ENCODE measurements at places on chromosomes 5 and 9. TPM values are rescaled to one million over a fixed set of nuclear protein-coding genes. Genes with fewer than 3 reads are reported as not detected.

GRCh38 chr9:121638399-121638798 lies 13.0 kb upstream of the DAB2IP start:
- DNase-seq, result no peak

COX7C gene
- polyA plus RNA-seq, result 887 TPM

- DNase-seq, result no peak
Measured at GRCh38 chr5:96342581-96342980, 90.5 kb downstream of the PCSK1 start.

DNA sequence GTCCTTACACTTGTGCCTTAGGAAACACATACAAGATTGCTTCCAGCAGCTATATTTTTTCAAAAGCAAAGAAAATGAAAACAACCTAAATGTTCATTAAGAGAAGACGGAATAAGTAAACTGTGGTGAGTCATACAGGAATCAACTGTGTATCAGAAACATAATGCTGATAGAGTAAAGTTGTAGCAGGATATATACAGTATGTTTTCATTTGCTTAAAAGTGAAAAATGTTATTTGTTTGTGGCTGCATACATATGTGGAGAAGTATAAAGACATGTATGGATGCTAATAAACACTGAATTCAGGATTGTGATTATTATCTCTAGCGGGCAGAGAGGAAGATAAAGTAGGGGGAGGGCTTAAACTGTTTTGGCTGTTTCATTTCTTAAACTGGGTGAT lies 8.3 kb downstream of the DCTN4 start:
- DNase-seq, result no peak

DNA sequence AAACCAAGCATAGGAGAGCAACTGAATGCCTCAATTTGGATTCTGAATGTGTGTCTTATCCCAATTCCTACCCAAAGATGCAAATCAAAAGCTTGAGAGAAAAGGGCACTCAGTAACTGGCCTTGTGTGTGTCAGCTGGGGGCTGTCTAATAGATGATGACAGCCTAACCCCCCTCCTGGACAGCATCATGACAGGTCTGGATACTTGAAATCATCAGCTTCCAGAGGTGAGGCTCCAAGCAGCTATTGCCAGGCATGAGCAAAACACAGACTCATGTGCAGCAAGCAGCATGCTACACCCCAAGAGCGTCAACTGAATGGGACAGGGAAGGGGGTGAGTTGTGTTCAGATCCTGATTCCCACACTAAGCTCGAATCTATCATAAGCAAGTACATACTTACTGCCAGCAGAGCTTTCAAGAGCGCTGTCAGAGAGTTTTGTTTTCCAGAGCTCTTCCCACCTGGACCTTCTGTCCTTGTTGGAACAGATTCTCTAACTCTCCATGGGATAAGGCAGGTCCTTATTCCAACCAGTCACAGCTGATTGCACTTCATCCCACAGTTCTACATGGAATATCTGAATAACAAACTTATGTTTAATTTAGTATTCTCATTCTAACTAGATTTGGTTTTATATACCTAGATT lies 467.5 kb downstream of the DTWD2 start:
- DNase-seq, result no peak

GRCh38 chr9:16266648-16267276 lies 603.7 kb downstream of the BNC2 start:
- no peak for DNase-seq

GRCh38 chr9:68751556-68751955 lies 46.5 kb downstream of the PIP5K1B start:
- no peak for DNase-seq

DNA sequence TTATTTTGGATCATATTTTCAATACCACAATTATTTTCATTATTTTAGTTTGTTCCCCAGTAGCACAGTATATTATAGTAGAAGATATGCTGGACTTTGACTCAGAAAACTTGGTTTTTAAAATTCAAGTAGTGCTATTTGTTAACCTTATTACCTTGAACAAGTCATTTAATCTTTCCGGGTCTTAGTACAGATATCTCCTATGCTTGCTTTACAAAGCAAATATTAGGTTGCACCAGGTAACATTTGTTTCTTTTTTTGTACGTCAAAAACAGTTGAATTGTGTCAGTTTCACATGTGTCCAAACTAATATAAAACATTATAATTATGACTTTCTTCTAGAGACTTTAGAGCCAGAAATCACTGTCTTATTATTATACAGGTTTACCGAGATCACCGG lies 338.1 kb downstream of the ARL15 start:
- no peak for DNase-seq

TIMD4 gene
- polyA plus RNA-seq, result 1.1 TPM

CCL27 gene
- 0.51 TPM for polyA plus RNA-seq

DNA sequence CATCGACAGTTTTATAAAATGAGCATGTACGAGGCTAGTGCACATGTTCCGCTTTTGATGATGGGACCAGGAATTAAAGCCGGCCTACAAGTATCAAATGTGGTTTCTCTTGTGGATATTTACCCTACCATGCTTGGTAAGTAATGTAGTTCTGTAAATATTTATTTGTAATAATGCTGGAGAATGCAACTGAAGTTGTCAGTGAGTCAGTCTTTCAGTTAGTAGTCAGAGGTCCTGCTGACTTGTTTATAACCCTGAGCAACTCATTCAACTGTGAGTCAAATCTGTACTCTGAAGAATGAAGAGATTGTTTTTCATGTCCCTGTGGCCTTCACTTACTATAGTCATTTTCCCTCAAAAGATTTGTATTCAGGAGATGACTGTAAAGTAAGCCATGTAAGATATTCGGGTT lies 28.4 kb upstream of the GPR150 start:
- no peak for DNase-seq

- no peak for DNase-seq
Measured at GRCh38 chr5:173852790-173853359, 35.3 kb upstream of the CPEB4 start.

DNA sequence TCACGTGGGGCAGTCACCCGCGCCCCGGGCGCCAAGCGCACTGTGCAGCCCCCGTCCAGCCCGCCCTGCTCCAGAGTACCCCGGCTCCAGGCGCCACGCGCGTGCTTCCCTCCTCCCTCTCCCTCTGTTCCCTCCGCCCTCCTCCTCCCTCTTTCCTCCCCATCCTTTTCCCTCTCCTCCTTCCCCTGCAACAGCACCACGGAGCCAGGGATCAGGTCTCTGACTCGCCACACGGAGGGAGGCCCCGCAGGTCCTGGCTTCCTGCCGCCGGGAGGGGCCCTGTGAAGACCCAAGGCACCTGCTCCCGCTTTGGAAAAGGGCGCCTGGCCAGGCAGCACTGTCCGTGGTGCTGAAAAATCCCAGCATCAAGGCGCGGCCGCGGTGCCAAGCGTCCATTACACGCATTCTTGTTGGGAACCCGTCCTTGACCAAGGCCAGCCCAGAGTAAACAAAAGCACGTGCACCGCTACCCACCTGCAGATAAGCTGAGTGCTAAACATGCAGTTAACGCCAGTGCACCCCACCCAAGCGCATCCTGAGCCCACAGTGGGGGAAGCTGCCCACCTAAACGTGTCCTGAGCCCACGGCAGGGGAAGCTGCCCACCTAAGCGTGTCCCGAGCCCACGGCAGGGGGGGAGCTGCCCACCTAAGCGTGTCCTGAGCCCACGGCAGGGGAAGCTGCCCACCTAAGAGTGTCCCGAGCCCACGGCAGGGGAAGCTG lies 21.7 kb downstream of the SLC6A18 start:
- peak; percentile 17 for DNase-seq

- no peak for DNase-seq
Measured at GRCh38 chr5:96235008-96235910, 197.8 kb downstream of the PCSK1 start.

DNA sequence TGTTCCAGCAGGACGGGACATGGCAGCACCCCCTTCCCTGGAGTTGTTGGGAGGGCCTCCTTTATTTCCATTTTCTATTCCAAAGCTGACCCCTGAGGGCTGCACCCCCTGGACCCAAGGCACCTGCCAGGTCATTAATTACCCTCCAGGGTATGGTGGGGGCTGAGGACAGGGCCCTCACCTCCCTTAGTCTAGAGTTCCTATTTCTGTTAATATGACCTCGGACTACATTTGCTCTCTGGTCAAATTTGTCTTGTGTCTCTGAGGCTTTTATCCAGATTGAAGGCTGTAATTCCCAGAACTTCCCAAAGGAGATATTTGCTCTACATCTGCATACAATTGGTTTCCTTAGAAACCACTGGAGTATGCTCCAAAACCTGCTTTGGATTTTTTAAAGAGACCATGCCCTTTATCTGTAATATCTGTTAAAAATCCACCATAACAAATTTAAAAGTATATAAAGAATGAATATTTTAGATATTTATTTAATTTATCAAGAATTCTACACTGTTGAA lies 16.8 kb downstream of the PHF2 start:
- DNase-seq, result peak; percentile 72

DNA sequence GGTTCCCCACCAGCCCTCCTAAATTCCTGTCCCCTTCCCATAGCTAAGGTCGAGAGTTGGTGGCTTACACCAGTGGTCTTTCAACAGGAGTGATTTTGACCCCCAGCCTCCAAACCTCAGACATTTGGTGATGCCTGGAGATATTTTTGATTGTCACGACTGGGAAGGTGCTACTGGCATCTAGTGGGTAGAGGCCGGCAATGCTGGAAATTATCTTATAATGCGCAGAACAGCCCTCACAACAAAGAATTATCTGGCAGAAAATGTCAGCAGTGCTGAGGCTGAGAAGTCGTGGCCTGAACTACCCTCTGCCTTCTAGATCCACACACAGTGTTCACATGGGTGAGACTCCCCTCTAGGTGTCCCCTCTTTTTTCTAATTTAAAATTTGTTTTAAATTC lies 69.6 kb downstream of the IL31RA start:
- no peak for DNase-seq

GRCh38 chr5:123080215-123080614 lies 8.8 kb upstream of the PRDM6 start:
- no peak for DNase-seq
